ENCODE measurements at places on chromosomes 6 and 20.

GRCh38 chr6:93902517-93902916 is 483.2 kb upstream of the EPHA7 start:
- no peak for DNase-seq

DNA sequence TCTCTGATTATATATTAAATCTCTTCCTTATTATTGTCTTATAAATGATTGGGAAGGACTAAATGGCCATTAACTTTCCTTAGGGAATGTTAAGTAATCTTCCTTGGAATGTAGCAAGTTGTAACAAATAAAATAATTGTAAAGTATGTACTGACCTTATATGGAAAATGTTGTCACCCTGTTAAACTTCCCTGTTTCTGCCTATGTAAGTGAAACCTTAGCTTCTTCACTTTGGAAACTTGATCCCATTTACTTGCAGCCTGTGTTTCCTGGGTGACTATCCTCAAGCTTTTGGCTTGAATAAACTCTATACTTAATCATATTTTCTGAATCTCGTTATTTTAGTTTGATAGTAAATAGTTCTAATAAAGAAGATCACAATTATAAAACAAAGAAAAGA is 519.5 kb upstream of the PTCHD4 start:
- no peak for DNase-seq

- no peak for DNase-seq
Observed at GRCh38 chr20:7269452-7269851, 502.0 kb downstream of the BMP2 start.

DNA sequence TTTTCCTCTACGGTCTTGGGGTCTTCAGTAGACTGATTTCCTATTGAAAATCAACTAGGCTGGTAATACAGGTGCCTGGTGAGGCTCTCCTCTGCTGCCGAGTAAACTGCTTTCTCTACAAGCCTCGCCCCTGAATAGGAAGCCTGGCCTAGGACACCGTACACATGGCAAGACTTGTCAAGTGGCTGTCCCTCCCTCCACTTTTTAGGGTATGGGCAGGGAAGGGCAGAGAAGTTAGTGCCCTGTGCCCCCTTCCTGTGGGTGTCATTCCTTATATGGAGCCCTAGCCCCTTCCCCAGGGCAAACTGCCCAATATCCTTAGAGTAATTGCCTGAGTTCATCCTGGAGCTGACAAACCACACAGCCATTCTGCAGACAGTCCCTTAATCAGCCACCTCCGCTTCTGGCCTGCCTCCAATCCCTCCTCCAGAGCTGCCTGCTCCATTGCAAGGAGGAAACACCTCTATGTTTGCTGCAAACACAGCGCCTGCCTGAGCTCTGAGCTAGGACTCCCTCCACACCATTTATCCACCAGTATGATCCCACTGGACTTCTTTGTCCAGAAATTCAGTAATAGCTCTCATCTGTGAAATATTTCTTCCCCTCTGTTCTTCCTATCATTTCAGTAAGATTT is 93.1 kb downstream of the CHD6 start:
- no peak for DNase-seq

DNA sequence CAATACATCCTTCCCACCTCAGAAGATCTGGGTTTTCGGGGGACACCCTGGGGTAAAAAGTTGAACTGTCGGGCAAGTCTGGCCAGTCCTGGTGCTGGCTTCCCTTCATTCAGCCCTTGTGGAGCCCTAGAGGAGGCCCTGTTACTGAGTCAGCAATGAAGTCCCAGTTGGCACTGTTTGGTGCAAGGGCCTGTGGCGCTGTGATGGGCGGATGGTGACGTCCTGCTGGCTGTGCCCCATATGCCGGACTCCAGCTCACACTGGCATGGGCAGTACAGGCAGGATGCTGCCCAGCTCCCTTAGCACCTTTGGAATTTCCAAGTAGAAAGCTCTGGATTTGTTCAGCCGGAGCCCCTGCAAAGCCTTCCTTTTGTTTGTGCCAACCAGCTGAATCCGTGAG is 186.2 kb upstream of the PMEPA1 start:
- DNase-seq = no peak

DNA sequence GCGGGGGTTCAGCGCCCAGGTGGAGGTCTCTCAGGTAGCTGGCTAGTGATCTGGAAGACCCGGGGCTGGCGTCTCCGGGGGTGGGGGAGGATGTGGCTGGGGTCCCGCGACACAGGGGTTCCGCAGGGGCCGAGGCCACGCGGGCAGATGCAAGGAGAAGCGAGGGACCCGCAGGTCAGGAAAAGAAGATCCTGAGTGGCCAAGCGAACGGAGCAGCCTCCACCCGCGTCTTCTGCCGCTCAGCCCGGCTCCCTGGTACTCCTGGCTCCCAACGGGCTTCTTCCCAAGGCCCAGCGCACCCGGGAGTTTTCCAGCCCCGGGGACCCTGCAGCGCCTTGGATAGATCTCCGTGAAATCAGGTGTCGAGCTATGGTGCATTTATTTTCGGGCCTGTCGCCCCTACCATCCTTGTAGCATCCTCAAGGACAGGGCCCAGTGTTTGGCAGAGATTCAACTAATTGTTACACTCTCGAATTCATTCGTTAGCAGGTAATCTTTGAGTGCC is 682 bp upstream of the CHD6 start:
- DNase-seq = no peak

DNA sequence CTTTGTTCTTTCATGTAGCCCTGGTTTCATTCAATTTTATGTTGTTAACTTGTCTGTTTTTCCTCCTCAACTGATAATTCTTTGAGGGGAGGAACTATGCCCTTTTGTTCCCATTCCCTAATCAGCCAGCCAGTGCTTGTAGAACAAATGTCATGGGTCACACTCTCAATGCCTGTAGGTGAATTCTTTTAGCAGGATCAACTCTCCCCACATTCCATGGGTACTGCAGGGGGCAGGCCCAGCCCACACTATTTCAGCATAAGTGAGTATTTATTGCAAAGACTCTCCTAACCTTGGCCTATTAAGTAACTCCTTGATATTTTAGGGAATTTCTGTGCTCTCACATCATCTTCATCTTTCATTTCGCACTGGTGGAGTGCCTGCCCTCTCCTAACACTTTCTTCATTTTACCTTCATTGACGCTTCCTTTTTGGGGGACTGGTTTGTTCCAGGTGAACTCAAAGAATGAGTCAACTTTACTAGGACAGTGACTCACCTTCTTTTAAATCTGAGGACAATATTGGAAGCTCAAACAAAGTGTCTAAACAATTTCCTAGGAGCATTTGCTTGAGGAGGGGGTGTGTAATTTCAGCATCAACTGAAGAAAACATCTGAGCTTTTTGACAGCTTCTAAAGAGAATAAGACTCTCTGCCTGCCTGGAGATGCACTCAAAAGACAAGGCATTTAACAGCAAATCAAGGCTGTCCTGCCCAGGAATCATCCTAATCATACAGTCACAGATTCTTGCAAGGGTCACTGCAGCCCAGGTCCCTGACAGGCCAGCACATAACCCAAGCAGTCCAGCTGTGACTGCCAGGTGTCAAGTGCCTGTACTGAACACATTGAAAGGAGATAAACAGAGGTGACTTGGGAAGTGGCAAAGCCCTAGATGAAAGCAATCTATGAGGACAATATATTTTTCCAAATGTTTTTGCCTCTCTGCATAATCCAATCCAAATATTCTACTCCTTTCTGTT is 263.9 kb upstream of the PRND start:
- DNase-seq = no peak

DNA sequence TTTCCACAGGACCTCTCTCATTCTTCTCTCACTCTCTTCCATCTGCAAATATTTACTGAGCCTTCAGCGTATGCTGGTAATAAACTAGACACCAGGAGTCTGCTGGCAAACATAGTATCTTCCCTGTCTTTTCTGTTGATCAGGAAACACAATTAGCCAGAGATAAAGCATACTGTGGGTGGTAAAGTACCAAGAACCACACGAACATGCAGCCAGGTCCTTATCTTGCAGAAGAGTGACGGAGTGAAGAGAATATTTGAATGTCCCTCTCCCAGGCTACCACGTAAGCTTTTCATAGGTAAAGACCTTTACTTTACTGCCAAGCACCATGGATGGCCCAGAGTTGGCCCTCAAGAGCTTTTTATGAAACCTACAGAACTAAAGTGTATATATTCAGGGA is 13.3 kb downstream of the FHL5 start:
- DNase-seq = no peak

- no peak for DNase-seq
Observed at GRCh38 chr6:145669627-145670034, 65.7 kb downstream of the EPM2A start.
